ENCODE measurements at places on chromosomes 5 and 9.

GRCh38 chr9:3906437-3907213 is 380.8 kb upstream of the RFX3 start:
- DNase-seq = no peak

- no peak for DNase-seq
These were observed 611.7 kb upstream of the FTMT start for GRCh38 chr5:121239951-121240350.

GRCh38 chr5:168348084-168348414 is 56.6 kb downstream of the WWC1 start:
- DNase-seq = no peak

DNA sequence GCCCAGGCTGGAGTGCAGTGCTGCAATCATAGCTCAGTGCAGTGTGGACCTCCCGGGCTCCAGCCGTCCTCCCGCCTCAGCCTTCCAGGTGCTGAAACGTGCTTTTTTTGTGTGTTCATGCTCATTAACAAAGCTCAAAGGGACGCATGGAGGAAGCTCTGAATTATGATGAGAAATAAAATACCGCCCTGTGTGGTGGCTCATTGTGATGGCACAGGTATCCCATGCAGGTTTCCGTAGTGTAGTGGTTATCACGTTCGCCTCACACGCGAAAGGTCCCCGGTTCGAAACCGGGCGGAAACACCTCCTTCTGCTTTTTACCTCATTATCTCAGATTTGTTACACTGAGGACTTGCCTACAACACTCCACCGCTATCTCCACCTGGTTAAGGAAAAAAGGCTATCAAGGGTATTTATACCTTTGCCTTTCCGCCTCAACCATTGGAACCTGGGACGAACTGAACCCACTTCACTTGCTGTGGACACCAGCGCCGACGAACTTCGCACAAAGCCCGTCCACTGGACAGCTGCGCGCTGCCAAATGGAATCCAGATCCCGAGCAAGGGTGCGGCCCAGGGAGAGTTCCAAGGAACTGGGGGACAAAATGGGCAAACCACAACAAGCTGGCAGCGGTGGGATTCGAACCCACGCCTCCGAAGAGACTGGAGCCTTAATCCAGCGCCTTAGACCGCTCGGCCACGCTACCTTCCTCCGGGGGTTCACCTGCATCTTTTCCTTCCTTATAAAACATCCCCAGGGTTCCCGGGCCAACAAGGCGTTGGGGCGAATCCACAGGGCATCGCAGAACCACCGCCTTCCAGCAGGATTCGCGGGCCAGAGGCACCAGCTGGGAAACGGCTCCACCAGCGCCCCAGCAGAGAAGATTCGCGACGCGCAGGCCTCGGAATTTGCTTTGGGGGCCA is 26.3 kb downstream of the OR2V2 start:
- DNase-seq = peak; percentile 78

- no peak for DNase-seq
These were observed 123.4 kb downstream of the OLFM1 start for GRCh38 chr9:135210676-135211523.

GRCh38 chr9:90814355-90814754 is 12.7 kb downstream of the SYK start:
- DNase-seq = no peak

DNA sequence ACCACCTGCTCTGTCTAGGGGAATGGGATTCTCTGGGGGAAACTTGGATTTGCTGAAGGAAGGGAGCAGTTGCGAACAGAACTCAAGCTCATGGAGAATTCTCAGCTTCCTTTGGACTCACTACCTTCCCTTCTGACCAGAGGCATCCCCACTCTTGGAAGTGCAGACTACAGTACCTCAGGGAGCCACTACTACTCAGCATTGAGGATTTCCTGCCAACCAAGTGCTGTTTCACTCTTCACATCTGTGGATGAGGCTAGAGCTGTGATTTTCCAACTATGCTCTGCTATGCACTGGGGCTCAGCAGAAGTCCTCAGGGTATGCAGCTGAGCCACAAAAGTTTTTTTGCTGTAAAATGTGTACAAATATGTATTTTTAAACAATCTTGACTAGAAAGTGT is 43.9 kb downstream of the MACROH2A1 start:
- no peak for DNase-seq

DNA sequence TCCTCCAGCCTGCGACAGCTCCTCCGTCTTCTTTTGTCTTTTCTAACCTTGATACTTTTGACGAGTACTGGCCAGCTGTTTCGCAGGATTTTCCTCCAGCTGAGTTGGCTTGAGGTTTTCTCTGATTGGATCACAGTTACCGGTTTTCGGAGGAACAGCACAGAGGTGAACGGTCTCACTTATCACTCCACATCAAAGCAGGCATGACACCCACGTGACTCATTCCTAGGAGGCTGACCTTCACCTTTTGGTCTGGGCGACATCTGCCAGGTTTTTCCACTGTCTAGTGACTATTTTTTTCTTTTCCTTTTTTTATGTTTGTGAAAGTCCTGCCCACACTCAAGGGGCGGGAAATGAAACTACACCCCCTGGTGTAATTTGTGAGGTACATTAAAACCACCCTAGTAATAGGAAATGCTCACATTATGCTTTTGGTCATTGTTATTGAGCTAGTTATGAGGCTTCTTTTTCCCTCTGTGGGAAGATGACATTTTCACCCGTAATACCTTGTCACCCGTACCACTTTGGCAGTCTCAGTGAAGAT is 319.2 kb downstream of the GADD45G start:
- DNase-seq = peak; percentile 70

GRCh38 chr9:123064716-123065115 is 31.2 kb downstream of the GPR21 start:
- DNase-seq = no peak

- DNase-seq = no peak
These were observed 38.3 kb upstream of the CNOT6 start for GRCh38 chr5:180455872-180456271.

DNA sequence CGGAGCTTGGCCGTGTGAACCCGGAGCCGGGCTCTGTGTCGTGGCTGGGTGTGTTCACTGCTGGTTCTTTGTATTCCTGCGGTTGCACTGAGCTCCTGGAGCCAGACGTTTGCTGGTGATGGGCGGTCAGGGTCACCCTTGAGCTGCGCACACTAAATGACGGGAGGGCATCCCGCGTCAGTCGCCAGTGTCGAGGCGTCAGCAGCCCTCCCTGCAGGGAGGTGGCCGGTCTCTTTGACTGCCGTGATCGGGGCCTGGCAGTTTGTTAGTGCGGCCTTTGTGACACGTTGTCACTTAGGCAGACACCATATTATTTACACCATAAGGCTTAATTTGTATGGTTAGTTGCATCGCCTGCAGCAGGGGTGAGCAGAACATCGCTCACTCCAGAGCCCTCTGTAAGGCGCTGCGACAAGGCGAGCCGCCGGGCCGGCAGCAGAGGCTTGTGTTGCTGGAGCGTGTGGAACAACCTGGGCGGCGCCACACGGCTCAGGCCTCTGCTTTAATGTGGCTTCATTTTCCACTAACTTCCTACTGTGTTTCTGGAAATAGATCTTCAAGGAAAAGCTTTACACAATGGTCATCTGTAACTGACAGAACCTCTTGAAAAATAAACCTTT is 8.3 kb downstream of the NDUFS6 start:
- no peak for DNase-seq

GRCh38 chr9:129910628-129911567 is 75.6 kb downstream of the USP20 start:
- no peak for DNase-seq

- no peak for DNase-seq
These were observed 686.7 kb downstream of the DTWD2 start for GRCh38 chr5:118301696-118302095.

- no peak for DNase-seq
These were observed 76.8 kb upstream of the PCSK1 start for GRCh38 chr5:96509721-96510350.

DNA sequence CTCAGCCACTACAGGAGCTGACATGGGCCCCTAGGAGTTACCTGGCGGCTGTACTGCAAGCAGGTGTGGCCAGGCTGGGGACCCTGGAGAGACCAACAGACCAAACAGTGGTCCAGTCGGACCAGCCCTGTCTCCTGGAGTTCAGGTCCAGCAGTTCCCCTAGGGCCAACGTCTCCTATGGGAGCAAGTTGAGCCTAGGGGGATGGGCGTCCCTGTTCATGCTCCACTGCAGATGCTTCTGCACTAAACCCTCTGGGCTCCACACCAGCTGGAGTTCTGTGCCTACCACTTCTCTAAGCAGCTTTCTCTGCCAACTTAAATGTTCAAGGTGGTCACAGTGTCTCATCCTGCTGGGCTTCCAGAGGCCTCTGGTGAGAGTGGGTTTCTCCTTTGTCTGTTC is 20.6 kb upstream of the OMD start:
- DNase-seq = no peak

GRCh38 chr5:32249668-32250067 is 63.1 kb downstream of the MTMR12 start:
- no peak for DNase-seq

GRCh38 chr9:17906176-17906840 is 327.4 kb downstream of the SH3GL2 start:
- no peak for DNase-seq

- no peak for DNase-seq
These were observed 23.0 kb downstream of the LHX3 start for GRCh38 chr9:136181784-136182419.

DNA sequence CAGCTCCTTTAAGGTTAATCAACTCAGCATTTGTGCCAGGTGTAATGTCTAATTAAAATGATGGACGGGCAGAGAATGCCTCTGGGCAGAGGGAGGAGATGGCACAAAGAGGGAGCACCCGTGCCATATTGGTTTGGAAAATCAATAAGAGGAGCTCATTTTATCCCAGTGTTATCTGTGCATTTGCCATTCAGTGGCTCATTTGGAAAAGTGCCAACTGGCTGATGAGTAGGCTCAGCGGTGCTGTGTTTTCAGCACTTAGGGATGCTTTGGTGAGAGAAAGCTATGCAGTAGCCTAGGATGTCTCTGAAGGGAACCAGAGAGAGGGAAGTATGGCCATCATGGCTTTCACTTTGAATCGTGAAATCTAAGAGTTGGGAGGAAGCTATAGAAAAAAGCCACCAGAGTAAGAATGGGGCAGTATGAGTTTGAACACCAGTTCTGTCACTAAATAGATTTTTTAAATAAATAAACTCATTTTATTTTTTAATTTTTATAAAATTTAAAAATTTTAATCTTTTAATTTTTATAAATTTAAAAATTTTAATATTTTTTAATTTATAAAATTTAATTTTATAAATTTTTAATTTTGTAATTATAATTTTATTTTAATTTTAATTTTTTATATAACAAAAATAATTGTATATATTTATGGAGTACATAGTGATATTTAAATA is 472.8 kb downstream of the BRINP1 start:
- DNase-seq = no peak

- DNase-seq = no peak
These were observed 805.0 kb upstream of the C9orf72 start for GRCh38 chr9:28378231-28378630.

- no peak for DNase-seq
These were observed 5.3 kb downstream of the IL12B start for GRCh38 chr5:159324986-159325385.

- no peak for DNase-seq
These were observed 18.9 kb upstream of the PFDN1 start for GRCh38 chr5:140321796-140322195.

GRCh38 chr5:125612776-125613175 is 810.4 kb upstream of the GRAMD2B start:
- DNase-seq = no peak

DNA sequence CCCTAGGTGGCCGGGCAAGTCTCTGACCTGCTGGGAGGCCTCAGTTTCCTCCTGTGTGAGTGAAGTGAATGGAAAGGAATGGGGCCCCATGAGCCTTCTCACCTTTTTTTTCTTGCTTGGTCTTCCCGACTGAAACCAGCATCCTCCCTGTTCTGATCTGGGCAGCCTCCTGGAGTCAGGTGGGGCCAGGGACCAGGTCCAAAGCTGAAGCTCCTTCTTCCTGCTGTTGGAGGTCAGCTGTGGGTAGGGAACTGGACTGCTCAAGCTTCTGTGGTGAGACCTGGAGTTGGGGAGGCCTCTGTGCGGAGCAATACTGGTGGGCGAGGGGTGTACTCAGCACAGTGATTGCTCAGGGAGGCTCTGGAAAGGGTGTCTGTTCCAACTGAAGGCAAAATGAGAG is 99.7 kb downstream of the PCSK1 start:
- DNase-seq = no peak

DNA sequence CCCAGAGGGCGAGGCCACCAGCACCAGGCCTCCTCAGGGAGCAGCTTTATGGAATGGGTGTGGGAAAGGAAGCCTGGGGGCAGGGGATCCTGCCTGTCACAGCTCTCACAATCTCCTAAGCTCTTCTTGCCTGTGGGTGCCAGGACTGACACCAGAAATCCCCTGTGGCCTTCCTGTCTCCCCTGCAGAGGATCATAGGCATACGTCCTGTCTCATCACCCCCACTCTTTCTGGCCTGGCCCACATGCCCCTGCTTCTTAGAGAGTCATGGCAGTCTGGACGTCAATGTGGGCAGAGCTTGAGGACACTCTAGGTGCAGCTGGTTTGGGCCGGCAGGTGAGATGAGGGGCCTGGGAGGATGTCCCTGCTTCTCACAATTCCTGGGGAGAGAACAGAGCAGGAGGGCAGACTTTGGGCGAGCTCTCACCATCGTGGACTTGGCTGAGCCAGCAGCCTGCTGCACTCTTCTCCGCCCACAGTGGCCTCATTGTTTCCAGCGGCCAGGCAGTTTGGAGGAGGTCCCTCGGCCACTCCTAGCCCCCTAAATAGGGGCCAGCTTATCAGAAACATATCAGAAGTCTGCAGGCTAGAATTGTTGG is 67.3 kb upstream of the ZFR start:
- no peak for DNase-seq

DNA sequence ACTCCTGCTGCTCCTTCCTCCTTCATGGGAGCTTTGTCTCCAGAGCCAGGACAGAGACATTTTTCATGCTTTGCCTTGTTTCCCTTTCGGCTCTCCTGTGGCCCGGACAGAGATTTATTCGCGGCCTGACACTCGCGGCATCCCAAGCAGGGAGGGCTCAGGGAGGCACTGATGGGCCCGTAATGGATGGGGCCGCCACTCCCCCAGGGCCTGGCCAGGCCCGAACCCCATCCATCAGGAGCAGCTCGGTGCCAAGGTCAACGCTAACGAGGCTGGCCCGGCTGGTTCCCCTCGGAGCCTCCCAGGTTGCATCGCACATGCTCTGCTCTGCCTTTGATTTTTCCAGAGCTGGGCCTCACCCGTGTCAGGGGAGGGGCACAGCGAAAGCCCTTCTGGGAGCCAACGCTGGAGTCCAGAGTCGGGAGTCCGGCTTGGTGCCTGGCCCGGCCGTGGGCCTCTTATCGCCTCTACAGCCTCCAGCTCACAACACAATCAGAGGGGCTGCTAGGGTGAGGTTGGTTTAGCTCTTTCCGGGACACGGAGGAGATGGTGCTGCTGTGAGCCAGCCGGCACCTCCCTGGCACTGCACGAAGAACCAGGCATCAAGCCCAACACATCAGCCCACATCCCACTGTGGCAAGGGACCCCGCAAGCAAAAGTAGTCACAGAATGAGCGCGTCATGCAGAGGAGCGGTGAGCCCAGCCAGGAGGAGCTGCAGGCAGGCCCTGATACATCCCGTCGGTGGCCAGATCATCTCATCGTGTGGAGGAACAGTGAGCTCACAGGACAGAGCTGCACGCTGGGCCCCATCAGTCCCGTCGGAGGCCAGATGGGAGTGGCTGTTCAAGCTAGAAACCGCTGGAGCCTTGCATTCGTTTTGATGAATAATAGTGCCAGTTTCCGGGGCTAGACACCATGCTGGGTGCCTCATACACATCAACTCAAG is 72.2 kb upstream of the BARHL1 start:
- DNase-seq = no peak
